Effector memory CD4-positive, alpha-beta T cell (primary cell): ENCODE measurements at places on chromosomes 6 and 20.

GRCh38 chr6:6407071-6407741 is 86.7 kb upstream of the F13A1 start:
- no peak for DNase-seq

DNA sequence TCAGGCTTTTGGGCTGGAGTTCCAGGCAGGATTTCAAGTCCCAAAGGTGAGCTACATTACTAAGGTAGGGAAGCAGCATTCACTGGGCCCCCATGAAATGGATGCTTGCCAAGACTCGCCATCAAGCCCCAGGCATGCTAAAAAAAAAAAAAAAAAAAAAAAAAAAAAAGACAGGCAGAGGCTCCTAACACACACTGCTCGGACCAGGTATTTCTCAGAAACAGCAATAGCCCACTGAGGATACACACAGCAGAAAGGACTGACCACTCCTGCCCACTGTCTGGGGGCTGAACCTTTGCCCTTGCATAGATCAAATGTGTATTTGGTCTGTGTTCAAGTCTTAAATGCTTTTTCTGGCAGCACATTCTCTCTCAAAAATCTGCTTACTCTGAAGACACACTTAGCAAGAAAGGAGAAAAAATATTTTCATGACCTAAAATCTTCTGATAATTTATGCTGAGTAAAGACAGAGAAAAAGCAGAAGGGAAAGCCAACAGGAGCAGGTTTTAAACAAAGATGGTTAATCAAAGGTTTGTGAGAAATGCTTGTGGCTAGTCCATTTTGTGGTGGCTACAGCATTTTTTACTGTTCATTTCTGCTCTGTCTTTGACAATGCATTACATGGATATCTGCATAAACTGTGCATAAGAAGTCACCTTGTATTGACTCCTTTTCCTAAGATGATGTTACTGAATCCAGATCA is 37.9 kb upstream of the BEND6 start:
- no peak for DNase-seq

DNA sequence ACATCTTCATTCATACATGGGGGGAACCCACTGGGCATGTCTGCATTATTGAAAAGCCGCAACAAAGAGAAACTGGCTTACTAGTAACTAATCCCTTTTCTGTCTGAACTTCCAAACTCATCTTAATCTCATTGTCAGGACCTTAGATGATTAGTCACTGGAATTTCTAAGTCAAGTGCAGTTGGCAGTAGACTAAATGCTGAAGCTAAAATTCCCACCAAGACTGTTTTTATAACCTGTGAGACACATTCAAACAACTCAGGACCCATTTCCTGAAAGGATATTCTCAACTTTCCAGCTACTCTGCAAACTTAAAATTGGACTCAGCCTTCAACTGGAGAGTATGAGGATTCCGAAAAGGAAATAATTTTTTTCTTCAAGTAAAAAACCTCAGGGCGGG is 94.8 kb upstream of the SCAF8 start:
- no peak for DNase-seq

DNA sequence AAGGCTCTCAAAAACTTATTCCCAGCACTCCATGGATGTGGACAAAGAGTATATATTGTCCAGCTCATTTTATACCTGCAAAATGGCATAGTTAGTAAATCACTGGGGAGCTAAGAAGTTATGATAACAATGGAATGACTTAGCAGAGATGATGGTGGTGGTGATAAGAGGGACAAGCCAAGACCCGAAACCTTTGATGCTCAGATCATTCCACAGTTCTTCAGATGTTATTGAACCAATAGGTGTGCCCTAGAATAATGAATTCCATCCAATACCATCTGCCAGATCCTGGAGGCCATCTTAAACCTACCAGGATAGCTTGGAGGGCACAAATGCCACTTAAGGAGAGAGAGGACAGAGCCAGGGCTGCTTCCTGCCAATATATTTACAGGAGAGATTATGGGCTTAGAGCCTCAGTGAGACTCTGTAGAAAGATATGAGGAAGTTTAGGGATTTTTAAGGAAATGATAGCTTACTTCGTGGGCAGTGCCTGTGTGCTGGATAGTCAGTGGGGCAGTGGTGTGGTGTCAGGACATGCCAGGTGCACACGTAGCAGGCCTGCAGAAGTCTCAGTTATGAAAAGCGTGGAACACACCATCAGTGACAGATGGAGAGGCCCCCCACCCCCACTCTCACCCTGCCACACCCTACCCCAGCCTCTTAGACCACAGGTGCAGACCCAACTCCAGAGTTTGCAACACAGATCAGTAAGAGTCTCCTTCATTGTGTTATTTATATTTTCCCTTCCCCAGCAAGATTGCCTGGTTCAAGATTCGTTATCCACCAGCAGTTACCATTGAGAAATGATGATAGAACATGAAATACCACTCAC is 209.7 kb upstream of the SUPT3H start:
- DNase-seq, result no peak

GRCh38 chr20:23520185-23520584 is 29.3 kb downstream of the CST8 start:
- no peak for DNase-seq

GRCh38 chr6:37280162-37280887 is 22.4 kb upstream of the TMEM217 start:
- no peak for DNase-seq

GRCh38 chr6:158847786-158848185 is 28.6 kb upstream of the EZR start:
- no peak for DNase-seq

DNA sequence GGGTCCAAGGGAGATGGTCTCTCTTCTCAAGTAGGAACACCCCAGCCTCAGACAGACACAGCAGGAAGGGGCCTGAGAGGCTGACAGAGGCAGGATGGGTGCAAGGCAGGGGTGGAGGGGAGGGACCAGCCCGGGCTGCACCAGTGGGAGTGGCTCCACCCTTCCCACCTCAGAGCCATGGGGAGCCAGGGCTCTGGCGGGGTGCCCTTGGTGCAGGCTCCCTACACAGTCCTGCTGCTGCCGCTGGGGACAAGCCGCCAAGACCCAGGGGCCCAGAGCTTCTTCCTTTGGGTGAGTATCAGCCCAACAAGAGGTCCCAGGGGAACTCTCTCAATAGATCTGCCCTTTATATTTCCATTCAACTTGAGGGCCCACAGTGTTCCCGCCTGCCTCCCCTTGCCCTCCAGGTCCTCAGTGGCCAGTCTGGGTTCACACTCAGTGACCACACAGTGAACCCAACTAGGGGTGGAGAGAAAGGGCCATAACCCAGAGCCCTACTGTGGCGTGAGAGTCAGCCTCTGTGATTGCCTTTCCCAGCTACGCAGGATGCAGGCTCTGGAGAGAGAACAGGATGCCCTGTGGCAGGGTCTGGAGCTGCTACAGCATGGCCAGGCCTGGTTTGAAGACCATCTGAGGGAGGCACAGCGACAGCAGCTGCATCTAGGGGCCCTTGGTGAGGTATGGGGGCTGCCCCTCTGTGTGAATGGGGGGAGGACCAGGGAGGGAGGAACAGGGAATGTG is 592 bp downstream of the SAPCD1 start:
- DNase-seq, result no peak

GRCh38 chr20:24339210-24339641 is 130.2 kb upstream of the SYNDIG1 start:
- DNase-seq, result no peak

GRCh38 chr6:155158030-155158843 is 105.6 kb upstream of the CLDN20 start:
- no peak for DNase-seq

DNA sequence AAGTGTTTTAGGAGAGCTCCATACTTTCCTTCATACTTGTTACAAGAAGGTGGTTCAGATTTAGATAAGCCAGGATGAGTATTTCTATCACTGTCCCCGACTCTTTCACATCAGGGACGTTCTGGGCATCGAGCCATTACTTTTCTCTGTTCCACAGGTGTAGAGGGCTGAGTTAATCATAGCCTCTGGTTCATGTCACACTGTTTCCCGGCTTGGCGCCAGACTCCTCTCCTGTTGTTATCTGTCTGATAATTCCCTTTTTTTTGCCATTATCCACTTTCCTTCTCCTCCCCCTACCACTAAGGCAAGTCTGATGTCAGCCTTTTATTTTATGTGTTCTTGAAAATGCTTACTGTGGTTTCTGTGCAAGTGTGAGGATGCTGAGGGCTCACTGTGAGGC is 593.4 kb downstream of the UTRN start:
- DNase-seq, result no peak

DNA sequence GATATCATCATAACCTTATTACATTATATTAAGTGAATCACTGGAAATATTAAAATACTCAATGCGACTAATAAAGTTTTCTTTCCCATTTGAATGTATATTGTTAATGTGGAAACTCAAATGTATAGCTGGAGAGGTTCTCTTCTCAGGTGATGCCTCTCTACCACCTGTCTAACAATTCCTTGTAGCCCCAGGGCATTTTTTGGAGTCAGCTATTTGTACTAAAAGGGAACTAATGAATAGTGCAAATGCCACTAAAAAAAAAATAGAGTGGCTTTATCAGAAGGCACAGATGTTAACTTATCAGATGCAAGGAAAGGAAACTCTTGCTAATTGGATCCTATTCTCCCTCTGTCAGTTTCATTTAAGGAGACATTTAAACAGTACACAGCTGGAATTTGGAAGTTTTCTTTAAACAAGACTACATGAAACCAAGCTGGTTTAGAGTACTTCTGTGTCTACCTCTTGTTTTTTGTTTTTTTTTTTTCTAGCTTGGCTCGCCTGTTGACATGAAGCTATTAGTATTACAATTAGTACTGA is 897.0 kb upstream of the SLC35B3 start:
- no peak for DNase-seq

- DNase-seq, result no peak
These were observed 636 bp downstream of the SUPT3H start for GRCh38 chr6:45377043-45377553.

DNA sequence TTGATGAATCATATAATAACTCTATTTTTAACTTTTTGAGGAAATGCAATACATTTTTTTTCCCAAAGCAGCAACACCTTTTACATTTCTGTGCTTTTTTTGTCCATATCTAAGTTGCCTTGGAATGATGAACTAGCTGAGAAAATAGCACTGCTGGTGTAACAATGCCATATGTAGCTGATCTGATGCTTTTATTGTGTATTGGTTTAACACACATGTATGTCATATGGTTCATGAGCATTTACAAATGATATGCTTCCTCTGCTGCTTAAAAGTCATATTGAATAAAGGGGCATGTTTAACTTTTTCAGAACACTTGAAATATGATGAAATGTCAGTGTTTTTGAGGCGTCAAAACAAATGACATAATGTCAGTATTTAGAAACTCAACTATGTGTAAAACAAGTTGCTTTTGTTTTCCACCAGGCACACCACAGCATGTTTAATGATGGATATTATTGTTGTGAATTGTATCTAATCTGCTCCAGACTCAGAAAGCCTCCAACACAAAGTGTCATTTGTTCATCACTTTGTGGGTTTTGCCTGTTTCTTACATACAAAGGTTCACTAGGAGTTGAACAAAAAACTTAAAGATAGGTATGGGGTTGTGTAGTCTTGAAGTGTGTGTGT is 775.8 kb upstream of the FLRT3 start:
- DNase-seq, result no peak

DNA sequence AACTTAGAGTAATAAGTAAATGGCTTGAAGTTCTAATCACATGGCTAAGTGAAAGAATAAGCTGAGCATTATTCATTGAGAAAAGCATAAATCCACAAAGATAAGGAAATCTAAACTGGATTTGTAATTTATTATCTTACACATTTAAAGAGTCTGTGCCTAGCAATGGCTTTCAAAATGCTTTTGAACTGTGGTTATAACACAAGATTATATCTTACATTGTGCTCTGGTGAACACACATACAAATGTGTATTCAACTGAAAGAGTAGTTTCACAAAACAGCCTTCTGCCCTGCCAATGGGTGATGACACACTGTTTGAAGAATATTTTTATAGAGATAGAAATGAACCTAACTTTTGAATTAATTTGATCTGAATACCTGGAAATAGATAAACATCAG is 83.3 kb downstream of the AFDN start:
- DNase-seq, result no peak

- no peak for DNase-seq
These were observed 398.9 kb upstream of the SULF2 start for GRCh38 chr20:48184229-48184628.

GRCh38 chr20:45347936-45348778 is at the start of gene SDC4:
SDC4 (minus strand) TSS chr20:45348424; CDS start chr20:45348384, 40 bp downstream.
- DNase-seq, result peak; percentile 74

DNA sequence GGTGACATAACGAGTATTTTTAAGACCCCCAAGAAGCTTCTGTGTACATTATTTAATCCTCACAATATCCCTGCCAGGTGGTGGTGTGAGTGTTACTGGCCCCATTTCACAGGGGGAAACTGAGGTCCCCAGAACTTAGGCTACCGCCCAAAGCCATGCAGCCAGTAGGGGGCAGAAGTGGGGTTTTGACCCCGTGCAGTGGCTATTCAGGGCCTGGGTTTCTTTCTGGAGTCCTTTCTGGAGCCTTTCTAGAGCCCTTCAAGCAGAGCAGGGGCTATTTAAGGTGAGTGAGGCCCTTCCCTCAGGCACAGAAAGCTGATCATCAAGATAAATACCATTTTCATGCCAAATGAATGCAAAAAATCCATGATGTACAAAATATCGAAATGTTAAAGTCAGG is 59.0 kb downstream of the CTCFL start:
- DNase-seq, result no peak

DNA sequence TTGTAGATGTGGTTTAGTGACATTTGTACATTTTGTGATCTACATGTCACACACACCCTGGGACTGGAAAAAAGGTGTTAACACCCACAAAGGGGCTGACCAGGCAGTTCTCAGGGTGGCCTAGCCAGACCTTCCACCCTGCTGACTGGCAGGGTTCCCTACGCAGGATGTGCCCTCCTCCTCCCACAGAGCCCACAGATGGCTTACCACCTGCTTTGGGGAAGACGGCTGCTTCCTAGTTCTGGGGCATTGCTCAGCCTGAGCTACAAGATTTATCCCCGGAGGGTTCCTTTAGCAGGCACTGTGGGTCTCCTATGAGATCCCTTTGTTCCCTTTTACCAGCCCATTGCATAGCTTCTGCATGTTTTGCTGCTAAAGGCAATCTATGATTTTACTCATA is 35.1 kb downstream of the SNAP25 start:
- no peak for DNase-seq

GRCh38 chr6:53529324-53530036 is 15.4 kb downstream of the GCLC start:
- DNase-seq, result no peak

DNA sequence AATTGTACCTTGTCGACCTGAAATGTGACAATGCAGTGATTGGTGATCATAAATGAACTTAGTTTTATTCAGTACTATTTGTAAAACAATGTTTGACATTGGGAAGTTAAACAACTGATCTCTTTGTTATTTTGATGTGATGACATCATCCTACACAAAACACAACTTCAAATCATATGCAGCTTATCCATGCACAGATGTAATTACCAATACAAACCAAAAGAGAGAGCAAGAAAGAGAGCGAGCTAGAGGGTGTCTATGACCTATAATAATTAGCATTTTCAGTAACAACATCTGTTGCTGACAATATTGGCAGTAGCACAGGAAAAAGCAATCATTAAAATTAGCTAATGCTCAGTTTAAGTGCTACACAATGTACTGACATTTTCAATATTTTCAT is 320.9 kb downstream of the UTRN start:
- no peak for DNase-seq

- no peak for DNase-seq
These were observed 369.3 kb downstream of the FARS2 start for GRCh38 chr6:5630636-5631035.
